Kidney capillary endothelial cell (primary cell): ENCODE measurements at places on chromosomes 3 and 15.

DNA sequence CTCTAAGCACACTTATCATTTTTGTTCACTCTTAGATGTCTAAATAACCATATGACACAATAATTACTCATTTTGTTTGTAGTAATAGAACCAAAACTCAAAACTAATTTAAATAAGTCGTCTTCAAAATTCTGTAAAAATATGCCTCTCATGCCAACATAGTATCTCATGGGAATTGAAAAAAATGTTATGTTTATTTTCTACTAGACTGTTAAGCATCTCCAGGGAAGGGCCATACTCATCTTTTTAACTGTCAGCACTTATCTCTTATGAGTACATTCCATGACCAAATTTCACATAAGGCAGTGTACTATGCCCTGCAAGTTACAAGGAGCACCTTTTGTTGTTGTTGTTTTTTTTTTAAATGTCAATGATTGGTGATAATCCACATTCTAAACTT lies 18.3 kb upstream of the USF3 start:
- DNase-seq, result no peak

GRCh38 chr3:105352976-105353375 lies 13.7 kb upstream of the ALCAM start:
- no peak for DNase-seq

- no peak for DNase-seq
These were observed 143.7 kb upstream of the KCNMB2 start for GRCh38 chr3:178392511-178392926.

- no peak for DNase-seq
These were observed 117.8 kb upstream of the IGF1R start for GRCh38 chr15:98530570-98530969.

DNA sequence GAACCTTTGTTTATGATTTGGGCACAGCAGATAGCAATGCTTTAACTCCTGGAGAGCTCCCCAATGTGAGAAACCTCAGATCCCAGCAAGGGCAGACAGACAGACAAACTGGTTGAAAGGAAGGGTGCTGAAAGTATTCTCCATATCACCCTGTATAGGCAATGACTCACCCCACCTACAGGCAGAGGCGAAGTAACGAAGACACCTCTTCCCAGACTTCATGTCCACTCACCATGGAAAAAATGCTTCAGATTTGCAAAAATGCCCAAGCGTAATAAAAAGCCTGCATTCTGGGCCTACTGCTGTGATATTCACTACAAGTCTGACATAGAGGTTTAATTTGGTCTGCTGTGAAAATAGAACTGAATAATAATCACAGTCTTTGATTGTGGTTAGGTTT lies 50.5 kb downstream of the THBS1 start:
- no peak for DNase-seq

DNA sequence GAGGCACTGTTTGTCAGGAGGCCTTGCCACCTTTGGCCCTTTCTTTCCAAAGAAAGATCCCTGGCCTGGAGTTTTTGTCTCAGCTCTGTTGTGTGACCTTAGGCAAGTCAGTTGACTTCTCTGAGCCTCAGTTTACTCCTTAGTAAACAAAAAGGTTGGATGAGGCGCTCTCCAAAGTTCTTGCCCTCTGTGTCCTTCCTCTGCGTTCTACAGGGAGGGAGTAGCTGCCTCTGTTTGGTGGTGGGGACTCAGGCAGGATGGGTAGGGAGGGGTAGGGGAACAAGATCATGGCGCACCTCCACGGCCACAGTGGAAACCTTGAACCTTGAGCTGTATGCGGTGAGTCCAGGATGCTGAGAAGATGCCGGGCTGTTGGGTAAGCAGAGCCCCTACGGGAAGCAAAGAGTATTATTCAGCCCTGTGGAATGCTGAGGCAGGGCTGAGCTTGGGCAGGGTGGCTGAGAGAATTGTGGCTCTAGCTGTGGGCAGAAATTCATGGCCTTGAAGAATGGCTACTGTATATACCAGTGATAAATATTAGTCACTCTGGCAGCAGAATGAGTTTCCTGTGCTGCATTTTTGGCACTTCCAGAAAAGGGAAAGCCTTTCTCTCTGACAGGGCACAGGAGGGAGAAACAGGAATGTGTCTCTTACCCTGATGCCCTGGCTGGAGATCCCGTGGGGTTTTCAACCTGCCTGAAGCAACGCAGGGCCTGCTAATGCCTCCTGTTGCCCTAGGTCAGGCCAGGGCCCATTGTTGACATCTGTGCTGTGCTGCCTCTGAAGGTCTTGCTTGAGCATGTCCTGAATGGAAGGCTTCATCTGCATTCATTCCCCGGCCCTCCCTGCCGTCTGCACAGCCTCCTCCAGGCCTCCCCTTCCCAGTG lies 39.9 kb downstream of the SMAD3 start:
- DNase-seq, result peak; percentile 97

DNA sequence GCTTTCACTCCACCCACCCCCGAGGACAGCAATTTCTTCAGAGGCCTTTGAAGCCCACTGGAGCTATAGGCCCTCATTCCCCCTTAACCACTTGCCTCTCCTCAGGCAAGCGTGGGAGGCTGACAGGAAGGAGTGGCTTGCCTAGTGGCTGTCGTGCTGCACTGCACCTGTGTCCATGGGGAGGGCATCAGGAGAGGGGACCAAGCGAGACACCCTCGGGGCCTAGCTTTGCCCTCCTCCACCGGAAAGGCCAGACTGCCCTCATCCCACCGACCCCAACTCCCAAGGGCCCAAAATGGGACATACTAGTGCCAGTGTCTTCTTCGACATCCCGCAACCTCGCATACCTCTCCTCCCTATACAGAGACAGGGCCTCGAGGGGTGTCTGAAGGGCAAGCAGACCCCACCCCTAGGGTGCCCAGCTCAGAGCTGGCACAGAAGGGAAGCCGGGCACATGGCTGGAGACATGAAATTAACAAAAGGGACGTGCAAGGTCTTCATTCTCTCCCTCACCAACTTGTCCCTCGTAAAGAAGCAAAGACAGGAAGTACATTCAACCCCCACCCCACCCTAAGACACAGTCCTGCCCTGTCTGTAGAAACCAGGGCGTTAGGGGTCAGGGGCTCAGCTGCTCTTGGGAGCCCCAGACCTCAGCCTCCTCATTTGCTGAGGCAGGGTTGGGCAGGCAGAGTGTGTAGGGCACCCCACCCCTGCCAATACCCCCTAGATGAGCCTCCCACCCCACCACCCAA lies 24.3 kb downstream of the VIPR1 start:
- no peak for DNase-seq

- DNase-seq, result no peak
These were observed 284.7 kb upstream of the ROPN1 start for GRCh38 chr3:124276539-124277143.

DNA sequence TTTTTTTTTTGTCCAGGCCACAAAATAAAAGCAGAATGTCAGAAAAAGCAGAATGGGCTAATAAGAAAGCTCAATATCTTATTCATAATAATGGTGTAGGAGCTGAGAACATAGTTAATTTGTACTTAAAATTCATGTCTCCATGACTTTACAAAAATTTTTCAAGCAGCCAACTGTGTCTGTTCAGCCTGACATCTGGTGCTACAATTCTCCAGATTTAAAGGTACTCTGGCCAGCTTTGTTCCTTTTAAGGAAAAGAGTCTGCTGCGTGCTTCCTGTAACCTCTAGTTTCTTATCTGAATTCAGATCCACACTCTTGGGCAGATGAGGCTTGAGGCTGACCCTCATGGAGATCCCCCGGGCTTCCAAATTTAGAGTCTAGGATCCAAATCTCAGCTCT lies 8.7 kb upstream of the RFX7 start:
- DNase-seq, result no peak

DNA sequence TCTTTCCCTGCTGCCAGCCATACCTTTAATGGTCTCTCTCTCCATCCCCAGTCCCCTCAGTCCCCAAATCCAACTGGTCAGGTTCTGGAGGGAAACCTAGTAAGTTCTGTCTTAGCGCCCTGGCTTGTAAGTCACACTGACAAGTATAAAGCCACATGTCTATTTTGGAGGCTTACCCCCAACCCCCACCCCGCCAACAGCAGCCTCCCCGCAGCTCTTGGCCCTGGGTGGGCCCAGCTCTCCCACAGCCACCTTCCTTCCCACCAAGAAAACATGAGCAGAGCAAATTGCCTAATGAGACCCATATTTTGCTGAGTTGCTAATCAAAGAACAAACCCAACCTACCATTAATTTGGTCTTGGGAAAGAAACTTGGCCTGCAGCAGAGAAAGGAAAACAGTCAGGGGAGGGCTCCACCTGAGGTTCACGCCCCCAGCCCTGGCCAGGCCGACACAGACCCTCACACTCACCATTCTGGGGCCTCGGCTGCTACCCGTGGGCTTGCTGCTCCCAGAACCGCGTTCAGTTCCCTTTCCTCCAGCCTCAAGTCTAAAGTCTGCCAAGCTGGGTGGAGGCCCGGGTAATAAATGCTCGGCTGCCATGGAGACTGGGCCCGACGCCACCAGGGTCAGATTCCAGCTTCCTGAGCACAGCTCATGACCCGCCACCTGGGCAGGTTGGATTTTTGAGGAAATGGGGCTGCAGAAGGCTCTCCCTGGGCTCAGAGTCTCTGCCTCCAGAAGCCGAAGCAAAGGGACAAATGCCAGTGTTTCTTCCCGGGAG lies at the start of gene CALML4:
Gene CALML4 (minus strand): TSS at position 557 of the 782 bp plus-strand sequence. CDS start 85 bp downstream, at position 472.
- DNase-seq, result peak; percentile 25

- no peak for DNase-seq
These were observed 10.6 kb downstream of the TPM1 start for GRCh38 chr15:63052961-63053698.

DNA sequence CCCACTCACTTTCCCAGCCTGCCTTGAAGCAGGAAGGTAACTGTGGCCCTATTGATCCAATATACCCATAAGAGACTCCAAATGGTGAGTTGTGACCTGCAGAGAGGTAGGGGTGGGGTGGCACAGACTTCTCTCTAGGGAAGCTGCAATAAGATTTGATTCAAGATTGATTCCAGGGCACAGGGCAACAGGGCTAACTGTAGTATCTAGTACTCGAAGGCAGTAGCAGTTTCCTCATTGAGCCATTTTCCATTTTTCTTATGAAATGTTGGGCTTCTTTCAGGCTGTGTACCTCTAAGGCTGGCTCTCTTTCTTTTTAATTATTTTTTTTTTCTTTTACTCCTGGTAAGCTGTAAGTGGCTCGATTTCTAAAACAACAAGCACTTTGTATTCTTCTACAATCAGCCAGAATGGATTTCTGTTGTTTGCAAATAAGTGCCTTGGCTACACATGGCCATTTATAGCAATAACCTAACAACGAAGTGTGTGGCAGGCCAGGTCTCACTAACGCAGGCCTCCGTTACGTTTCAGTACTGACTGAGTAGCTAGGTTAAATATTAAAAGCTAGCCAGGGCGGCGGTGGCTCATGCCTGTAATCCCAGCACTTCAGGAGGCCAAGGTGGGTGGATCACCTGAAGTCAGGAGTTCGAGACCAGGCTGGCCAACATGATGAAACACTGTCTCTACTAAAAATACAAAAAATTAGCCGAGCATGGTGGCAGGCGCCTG lies 19.3 kb downstream of the CCDC12 start:
- no peak for DNase-seq

GRCh38 chr15:75921732-75922703 lies 18.3 kb downstream of the FBXO22 start:
- peak; percentile 46 for DNase-seq

DNA sequence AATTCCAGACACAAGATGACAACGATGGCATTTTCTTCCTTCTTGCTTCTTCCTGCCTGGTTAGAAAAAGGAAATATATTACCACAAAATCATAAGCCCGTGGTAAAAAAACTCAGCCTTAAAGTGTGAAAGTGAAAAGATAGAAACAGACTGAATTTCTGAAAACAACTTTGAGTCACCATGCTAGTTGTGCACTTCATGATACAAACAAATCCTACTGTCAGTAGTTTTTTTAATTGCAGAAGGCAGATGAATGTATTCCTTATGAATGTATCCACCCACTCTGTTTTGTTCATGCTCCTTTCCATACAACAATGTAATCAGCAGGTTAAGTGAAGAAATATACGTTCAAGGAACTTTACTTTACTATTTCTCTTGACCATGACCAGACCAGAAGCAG lies 1144.7 kb downstream of the OTOL1 start:
- no peak for DNase-seq

- no peak for DNase-seq
These were observed 25.4 kb upstream of the ALPK3 start for GRCh38 chr15:84791763-84792162.

- DNase-seq, result no peak
These were observed 2.4 kb downstream of the PLCH1 start for GRCh38 chr3:155742349-155742965.

GRCh38 chr3:30112902-30113484 lies 493.4 kb upstream of the TGFBR2 start:
- peak; percentile 54 for DNase-seq

DNA sequence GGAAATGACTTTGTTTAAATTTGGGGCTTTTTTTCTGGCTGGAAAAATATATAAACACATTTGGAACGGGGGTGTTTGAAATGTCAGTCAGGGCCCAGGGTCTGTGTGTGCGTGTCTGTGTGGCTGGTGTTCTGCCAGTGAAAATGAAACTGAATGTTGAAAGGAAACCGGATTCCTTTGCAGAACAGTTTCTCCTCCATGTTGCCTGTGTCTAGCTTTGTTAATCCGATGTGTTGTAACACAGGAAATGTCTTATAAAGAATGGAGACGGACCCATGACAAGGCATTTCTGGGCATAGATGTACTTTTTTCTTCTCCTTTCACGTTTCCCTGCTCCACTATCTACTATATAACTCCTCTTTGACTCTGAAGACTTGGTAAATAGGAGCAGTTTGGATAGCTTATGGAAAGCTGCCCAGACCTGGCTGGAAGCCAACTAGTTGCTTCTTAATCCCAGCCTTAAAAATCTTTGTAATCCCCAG lies 2.8 kb downstream of the SQOR start:
- peak; percentile 63 for DNase-seq

- no peak for DNase-seq
These were observed 15.6 kb downstream of the EEFSEC start for GRCh38 chr3:128168836-128169235.

- DNase-seq, result no peak
These were observed 51.9 kb upstream of the CDIN1 start for GRCh38 chr15:36527235-36528162.

GRCh38 chr15:101342056-101342455 lies 47.0 kb upstream of the SNRPA1 start:
- no peak for DNase-seq

GRCh38 chr15:91946075-91946474 lies 92.6 kb downstream of the SLCO3A1 start:
- DNase-seq, result no peak

DNA sequence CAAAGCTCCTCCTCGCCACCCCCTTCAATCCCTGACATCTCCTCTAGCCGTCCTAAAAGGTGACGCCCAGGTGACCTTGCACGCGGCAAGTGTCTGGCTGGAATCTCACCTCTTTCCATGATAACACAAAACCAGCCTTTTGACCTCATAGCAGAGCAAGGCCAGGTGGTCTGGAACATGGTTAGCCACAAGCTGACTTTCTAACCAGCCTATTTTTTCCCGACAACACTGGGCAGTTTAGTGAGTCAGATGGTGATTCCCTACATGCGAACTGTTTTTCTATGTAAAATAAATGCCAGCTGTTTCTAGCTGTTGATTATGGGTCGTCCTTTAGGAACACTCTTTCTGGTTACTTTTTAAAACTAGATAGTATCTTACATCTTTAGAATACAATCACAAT lies 243.0 kb downstream of the CD47 start:
- DNase-seq, result no peak

GRCh38 chr3:45585371-45585770 lies 9.2 kb upstream of the LIMD1 start:
- no peak for DNase-seq
